ENCODE measurements at places on chromosomes 16 and 17.

DNA sequence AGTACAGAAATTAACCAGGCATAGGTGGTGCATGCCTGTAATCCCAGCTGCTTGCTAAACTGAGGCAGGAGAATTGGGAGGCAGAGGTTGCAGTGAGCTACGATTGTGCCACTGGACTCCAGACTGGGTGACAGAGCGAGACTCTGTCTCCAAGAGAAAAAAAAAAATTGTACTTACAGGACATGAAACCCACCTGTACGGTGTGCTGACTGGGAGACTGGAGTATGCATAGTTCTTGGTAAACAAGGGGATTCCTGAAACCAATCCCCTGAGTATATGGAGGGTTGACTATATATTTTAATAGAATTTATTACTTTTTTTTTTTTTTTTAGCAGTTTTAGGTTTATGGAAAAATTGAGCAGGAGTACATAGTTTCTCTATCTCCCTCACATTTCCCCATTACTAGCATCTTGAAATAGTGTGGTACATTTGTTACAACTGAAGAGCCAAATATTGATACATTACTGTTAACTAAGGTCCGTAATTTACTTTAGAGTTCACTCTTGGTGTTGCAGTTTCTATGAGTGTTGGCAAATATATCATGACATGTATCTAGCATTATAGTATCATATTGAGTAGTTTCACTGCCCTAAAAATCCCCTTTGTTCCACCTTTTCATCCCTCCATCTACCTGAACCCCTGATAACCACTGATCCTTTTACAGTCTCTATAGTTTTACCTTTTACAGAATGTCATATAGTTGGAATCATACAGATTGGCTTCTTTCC lies 19.3 kb downstream of the TENT4B start:
- no peak for DNase-seq

DNA sequence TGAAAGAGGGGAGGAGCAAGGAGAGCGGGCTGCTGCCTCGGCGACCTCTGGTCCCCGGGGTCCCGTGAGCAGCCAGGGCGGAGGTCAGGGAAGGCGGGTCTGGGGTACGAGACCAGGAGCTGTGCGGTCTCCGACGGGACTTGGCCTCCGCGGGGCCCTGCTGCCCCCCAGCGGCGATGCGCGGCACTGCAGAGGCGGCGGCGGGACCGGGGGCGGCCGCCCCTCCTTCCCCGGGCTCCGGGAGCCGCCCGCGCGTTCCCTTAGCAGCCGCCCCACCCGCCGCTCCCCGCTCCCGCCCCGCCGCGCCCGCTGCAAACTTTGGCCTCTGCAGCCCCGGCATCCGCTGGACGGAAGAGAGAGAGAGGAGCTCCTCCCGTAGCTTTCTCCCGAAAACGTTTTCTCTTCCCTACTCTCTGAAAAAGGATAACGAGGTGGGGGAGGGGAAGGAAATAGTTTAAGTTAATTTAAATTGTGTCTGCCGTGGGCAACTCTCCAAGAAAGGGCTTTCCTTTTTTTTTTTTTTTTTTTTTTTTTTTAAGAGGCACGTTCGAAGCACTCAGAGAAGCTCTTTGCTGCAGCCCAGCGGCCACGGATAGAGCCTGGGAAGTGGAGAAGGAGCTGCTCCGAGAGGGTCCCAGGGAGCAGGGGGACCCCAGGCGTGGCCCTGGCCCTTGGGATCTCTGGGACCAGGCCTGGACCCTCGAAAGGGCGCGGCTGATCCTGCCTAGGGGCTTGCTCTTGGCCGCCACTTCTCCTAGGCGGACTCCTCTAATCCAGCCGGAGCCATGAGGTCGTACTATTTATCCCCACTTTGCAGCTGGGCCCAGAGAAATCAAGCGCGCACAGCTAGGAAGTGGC lies 43.2 kb downstream of the C16orf82 start:
- DNase-seq: peak; percentile 70

DNA sequence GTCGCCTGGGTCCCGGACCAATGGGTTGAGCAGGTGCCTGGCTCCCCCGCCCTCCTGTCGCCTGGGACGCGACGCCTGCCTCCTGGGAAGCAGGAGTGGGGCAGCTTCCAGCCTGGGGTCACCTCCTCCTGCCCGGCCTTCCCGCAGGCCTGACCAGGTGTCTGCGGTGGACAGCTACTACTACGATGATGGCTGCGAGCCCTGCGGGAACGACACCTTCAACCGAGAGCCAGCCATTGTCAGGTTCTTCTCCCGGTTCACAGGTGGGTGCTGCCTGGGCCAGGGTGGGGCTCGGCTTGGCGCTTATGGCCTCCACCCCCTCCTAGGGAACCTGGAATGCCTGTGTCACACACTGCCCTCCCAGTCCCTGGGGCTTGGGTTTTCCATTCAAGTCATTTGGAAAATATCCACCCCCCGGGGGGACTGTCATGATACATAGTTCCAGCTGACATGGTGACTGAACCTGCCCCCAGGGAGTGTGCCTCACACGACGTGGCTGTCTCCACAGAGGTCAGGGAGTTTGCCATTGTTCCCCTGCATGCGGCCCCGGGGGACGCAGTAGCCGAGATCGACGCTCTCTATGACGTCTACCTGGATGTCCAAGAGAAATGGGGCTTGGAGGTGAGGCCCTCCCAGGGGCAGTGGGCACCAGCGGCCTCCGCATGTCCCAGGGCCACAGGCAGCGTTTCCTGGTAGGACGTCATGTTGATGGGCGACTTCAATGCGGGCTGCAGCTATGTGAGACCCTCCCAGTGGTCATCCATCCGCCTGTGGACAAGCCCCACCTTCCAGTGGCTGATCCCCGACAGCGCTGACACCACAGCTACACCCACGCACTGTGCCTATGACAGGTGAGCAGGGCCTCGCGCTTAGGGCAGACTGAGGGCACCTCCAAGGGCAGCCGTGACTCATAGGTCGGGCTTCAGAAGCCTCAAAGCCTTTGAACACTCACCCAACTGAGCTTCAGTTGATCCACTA lies 2.3 kb downstream of the DNASE1 start:
- DNase-seq: no peak

DNA sequence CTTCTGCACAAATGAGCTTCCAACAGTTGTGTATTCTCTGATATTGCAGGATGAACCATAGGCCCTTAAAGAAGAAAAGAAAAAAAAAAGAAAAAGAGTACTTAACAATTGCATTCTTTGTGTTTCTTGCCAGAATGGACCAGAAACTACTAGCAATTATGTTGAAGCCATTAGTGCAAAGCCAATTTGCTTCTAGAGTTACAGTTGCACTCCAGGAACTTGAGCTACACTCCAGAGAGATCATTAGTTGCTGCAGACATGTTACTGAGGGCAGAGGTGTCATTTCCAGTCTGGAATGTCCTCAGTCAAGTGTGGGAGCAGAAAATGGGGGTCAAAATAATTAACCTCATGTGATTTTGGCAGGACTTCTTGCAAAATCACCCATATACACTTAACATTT lies 85.6 kb upstream of the CCL2 start:
- DNase-seq: no peak

DNA sequence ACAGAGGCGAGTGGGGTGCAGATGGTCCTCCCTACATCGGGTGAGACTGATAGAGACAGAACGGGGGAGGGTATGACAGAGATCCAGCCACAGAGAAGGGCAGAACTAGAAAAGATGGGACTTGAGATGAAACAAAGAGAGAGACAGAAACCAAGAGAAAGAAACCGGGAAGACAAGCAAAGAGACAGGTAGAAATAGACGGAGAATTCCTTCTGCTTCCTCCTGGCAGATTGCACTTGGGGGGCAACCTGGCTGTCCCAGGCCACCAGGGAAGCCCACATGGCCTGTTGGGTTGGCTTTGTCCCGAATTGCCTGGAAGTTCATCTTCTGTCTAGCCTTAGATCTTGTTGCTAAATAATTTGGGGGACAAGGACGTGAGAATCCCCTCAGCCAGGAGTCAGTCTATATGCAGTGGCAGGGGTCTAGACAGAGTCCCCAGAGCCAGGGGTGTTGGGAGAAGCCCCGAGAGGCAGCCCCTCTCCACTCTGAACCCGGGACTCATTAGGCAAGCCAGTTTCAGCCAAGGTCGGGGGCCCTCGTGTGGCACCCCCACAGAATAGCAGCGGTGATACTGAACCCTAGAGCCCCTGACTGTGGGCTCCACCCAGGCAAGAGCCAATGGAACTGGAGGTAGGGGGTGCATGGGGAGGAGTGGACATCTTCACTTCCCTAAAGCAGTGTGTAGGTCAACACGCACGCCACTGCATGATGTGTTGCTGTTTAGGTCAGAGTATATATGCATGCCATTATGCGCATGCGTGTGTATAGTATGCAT lies 627 bp upstream of the TSPOAP1 start:
- peak; percentile 48 for DNase-seq

DNA sequence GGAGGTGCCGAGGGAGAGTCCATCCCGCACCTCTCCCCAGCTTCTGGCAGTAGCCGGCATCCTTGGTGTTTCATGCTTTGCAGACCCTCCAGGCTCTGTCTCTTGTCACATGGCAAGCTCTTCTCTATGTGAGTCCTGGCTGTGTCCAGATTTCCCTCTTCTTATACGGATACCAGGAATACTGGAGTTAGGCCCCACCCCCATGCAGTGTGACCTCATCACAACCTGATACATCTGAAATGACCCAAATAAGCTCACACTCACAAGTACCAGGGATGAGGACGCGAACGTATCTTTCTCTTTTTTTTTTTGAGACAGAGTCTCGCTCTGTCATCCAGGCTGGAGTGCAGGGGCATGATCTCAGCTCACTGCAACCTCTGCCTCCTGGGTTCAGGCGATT lies 23.3 kb downstream of the TRAP1 start:
- DNase-seq: no peak

GRCh38 chr17:67415291-67415690 lies 38.2 kb downstream of the PITPNC1 start:
- DNase-seq: no peak

DNA sequence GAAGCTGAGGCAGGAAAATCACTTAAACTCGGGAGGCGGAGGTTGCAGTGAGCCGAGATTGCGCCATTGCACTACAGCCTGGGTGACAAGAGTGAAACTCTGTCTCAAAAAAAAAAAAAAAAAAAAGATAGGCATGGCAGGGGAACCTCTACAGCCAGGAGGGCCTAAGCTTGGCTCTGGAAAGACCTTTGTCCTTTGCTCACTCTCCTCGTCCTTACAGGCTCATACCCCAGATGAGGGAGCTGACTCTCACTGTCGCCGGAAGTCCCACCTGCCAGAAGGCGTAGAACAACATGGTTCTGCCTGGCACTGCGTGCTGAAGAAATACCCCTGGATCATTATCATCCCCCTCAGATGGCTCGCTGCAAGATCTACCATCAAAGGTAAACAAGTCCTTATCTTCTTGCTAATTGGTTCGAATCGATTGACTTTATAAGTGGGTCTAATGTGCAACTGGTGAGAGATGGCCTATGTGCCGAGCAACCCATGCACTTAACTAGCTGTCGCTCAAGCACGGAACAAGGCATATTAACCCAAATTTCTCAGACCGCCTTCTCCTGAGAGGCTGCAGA lies 29.7 kb downstream of the RTN4RL1 start:
- DNase-seq: no peak

- no peak for DNase-seq
Measured at GRCh38 chr17:38602956-38603785, 2.6 kb downstream of the SRCIN1 start.

GRCh38 chr16:56115817-56116576 lies 75.3 kb upstream of the GNAO1 start:
- peak; percentile 50 for DNase-seq

DNA sequence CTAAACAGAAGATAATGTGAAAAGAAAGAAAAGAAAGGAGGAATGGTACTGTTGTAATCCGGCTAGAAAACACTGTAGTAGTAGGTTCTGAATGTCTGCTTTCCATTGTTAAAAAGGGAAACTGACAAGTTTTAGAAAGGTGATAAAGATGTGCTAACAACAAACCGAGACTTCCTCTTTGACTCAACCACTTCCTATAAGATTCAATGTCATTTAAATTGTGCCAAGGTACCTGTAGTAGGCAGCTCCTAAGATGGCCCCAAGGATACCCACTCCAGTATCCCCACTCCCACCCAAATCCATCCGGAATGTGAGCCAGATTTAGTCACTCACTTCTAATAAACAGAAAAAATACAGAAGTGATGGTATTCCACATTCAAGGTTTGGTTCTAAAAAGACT lies 31.2 kb downstream of the XYLT1 start:
- no peak for DNase-seq

DNA sequence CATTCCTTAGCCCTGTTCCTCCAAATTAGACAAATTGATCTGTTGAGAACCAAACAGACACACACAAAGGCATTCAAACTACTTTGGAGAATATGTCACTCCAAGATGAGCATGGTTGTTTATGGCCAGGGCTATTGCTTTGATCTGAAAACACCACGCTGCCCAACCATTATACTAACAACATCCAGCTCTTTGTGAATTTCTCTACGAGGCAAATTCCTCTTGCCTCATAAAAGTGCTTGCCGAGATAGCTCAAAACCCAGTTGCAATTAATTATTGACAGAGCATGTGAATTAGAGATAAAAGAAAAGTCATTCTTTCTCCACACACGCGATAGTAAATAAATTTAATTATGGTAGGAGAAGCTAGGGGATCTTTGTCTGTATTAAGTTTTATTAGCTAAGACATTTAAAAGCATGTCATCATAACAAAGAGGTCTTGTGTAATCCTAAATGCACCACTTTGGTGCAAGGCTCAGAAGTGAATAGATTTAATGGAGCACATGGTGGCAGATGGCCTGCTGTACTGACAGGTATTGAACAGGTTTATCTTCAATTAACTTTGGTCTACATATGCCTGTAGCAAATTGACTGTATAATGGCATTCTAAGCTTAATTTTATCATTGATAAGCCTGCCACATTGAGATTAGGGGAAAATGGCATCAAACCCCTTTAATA lies 441.8 kb downstream of the HS3ST4 start:
- no peak for DNase-seq

GRCh38 chr16:14667347-14668266 lies 26.5 kb downstream of the PLA2G10 start:
- DNase-seq: no peak

GRCh38 chr16:82992786-82993185 lies 366.0 kb downstream of the CDH13 start:
- no peak for DNase-seq

DNA sequence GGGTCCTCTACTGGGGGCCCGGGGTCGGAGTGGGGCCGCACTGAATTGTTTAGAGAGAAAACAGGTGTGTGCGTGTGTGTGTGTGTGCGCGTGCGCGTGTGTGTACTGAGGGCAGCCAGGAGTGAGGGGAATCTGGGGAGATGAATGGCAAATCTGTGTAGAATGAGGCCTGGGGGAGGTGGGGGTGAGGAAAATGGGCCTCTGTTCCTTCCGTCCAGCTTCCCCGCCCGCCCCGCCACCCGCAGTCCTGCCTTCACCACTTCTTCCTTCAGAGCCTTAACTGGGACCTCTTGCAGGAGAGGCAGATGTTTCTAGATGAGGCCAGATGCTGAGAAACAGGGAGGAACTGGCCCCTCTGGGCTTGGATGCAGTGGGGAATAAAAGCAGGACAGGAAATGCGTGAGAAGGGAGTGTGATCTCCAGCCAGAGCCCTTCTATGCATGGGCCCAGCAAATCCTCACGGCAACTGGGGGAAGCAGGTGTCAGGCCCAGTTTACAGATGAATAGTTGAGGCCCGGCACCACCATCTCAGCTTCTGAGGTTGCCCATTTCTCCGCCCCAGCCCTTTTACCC lies 29.7 kb upstream of the NGFR start:
- no peak for DNase-seq

GRCh38 chr16:27811881-27812280 lies 251.6 kb downstream of the GSG1L start:
- DNase-seq: no peak

GRCh38 chr16:8957063-8957397 lies 6.7 kb downstream of the USP7 start:
- DNase-seq: no peak
